NT2/D1 (cell line): ENCODE measurements at places on chromosomes 2 and 18.

DNA sequence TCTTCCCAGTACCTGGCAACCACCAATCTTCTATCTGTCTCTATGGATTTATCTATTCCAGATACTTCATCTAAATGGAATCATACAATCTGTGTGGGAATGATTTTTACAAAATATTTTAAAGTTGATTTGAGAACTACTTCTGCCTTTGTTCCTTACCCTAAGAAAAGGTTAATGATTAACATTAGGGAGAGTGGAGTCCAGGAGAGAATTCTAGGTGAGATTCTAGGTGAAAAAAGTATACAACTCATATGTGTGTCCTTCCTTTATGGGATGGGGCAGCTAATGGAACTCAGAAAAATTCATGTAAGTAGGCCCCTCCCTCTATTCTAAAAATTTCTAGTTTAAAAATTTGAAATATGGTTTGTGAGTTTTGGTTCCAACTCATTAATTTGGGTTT, 35.9 kb upstream of the WDSUB1 start:
- no peak for DNase-seq

DNA sequence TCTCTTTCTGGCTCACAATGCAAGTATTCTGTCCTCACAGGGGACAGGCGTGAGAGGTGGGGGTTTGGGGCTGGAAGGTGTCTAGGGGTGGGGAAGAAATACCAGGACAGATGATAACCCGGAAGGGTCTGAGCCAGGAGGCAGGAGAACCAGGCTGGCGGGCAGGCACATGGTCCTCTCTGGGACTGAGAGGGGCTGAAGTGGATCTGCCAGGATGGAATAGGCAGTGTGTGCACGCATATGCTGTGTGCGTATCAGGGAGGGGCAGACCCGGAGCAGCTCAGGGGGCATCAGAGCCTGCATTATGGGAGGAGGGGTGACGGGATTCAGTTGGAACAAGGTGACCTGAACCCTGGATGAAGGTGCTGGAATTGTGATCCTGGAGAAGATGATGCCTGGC, 157.3 kb downstream of the DYSF start:
- no peak for DNase-seq

GRCh38 chr2:236286873-236287545, 22.8 kb upstream of the ASB18 start:
- no peak for DNase-seq

DNA sequence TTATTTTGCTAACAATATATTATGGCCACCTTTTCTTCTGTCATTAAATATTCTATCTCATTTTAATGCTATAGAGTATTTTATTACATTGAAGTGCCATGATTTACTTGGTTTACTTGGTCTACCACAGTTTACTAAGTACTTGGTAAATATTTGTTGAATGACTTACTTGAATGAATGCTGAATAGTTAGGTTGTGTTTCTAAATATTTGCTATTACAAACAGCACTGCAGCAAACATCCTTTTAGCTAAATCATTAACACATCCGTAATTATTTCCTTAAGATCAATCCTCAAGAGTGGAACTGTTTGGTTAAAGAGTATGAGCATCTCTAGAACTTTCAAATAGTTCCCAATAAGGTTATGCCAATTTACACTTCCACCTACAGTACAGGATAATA, 318.7 kb downstream of the MYCN start:
- DNase-seq, result no peak

GRCh38 chr2:150627526-150627925, 140.1 kb upstream of the RND3 start:
- DNase-seq, result no peak

DNA sequence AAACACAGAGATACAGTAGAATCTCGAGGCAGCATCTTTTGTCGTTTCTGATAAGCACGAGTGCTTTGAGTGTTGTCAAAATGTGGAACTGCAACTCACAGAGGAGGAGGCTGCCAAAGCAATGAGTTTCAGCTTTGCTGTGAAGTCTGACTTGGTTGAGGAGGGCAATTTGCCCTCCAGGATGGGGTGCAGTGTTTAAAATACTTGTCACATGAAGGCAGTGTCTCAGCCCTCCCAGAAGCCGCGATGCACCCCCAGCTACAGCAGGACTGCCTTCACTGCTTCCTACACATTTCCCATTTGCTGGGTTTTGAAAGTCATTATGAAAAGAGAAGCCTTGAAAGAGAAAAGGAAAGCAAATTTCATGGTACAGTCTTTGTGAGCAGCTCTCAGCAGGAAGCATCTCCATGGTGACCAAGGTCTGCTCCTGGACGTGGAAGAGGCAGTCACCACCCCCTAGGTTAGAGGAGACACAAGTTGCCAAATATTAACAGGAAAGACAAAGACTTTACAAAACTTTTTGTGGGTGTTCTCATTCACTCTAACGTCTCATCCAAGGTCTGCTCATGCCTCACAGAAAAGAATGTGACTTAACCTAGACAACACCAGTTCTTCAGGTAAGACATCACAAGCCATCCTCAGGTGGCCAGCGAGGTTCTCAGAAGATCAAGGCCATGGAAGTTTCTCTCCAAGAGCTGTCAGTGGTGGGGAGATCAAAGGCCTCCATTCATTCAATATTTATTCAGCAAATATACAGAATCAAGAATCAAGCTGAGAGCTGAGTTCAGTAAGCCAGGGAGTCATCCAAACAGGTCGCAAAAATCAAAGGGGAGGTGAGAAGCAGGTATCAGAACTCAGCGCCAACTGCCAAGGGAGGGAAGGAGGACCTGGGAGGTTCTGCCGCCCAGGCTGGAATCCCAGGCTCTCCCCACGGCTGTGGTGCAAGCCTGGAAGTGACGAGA, 476.0 kb downstream of the EIPR1 start:
- no peak for DNase-seq
